Central memory CD4-positive, alpha-beta T cell (primary cell): ENCODE measurements at places on chromosomes 4 and X.

- DNase-seq: no peak
Observed at GRCh38 chr4:8422327-8422726, 18.2 kb downstream of the ACOX3 start.

DNA sequence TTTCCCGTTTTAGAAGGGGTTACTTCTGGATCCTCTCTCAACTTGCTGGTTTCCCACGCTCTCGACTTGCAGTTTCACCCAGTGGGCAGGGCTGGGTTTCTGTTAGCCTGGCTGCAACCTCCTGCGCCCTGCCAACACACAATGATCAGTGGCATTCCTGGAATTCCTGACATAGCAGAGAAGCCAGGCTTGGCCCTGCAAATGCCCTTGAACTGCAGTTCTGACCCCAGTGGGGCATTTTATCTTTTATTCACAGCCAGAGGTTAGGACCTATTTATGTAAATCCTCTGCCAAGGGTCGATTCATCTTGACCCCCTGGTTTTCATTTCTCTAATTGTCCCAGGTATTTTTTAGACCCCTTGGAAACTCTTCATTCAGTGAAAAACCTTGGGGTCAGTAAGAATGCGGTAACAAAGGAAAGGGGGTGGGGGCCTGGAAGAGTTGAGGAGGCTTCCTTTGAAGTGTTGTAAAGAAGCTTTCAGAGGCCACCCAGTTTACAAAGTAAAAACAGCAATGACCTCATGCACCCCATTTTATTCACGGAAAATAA, 217.6 kb downstream of the ZNF674 start:
- no peak for DNase-seq

GRCh38 chr4:82216219-82216618, 157.6 kb downstream of the HNRNPD start:
- no peak for DNase-seq

DNA sequence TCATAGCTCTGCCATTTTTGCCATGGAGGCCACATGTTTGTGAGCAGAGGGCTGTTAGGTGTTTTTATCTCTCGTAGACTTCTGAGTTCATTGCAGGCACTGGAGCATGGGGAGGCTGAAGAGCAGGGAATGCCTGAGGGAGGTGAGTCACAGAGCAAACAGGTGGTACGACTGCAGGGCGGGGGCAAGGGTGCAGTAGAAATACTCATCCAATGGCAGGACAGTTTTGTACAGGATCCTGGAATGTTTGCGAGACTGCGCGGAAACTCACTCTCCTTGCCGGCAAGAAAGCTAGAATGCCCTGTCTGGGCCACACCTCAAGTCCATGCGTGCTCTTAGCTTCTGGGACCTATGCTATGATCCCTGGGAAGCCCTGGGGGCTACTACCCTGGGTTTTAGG, 20.0 kb upstream of the VCX2 start:
- no peak for DNase-seq

GRCh38 chrX:136322064-136322463, 21.3 kb downstream of the ADGRG4 start:
- DNase-seq: no peak

DNA sequence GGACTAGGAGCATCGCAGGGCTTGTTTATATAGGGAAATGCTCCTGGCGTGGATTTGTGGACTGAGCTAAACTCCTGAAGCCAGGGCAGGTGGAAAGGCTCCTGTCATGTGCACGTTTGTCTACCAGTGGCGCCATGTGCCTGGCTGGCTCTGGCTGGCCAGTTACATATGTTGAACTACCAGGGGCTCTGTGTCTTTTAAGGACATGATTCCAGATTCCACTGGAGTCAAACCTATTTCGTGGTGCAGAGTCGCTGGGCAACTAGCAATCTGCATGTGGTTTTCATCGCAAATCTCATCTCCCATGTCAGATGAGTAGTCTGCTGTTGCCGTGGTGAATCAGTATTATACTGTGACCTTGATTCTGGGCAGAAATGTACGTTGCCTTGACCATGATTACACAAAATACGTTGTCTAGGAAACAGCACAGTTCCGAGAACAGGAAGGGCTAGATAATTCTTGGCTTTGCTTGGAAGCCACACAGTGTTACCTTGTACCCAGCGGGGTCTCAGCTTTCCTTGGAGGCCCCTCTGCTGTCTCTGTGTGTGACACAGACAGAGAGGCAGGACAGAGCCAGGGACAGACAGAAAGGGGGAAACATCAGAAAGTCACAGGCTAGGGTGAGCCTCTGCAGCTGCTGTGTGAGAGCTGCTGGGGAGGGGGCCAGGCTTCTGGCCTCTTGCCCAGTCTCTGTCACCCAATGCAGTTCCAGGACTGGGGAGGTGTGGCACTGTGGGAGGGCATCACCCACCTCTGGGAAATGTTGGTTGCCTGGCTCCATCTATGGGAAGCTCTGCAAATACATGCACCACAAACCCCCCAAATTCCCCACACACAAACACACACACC, 19.2 kb downstream of the PNMA6E start:
- DNase-seq: no peak

GRCh38 chrX:48491809-48492208, 15.8 kb downstream of the FTSJ1 start:
- no peak for DNase-seq

- DNase-seq: no peak
Observed at GRCh38 chr4:41505161-41505661, 32.7 kb upstream of the LIMCH1 start.

DNA sequence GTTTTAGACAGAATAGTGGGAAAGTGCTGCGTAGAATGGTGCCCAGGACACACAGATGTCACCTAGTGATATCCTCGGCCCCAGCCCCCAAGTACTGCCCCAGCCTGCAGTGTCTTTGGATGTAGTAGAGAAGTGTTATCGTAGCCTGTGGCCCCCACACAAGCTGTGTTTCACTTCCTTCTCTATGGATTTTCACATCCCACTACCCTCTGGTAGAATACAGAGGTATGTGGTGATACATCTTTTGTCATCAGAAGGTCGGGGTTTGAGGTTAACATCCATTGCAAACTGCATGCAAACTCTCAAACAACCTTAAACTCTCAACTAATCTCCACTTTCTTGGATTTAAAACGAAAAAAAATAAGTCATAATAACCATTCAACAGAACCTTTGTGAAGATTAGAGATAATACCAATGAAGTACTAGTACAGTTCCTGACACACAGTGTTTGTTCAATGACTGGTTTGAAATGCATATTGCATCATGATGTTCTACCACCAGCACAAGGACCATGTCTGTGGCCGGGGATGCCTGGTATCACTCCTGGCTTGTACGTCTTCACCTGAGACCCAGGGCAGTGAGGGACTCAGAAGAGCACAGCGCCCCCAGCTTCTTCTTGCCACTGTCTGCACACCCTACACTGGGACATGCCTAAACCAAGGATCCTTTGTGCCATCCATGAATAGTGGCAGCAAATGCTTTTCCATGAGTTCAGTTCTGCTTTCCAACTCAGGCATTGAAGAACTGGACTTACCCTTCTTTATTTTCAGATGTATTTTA, 267.3 kb downstream of the DCTD start:
- DNase-seq: no peak

DNA sequence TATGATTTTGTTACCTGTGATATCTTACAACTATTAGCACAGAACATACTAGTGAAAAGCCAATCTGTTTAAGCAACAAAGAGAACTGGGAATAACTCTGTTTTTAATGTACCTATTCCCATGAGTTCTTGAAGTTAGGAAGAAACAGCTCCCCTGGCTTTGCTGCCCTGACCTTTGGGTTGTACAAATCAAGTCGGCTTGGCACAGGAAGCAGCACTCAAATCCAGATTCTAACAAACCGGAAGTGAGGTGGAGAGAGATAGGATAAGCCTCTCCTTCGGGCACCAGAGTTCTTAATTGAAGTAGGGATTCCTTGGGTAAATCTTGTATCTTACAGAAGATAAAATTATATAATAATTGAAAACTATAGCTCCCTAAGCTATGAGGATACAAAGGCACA, 144.8 kb upstream of the CPEB2 start:
- DNase-seq: no peak

GRCh38 chr4:186717556-186717955, 6.1 kb downstream of the FAT1 start:
- DNase-seq: no peak

DNA sequence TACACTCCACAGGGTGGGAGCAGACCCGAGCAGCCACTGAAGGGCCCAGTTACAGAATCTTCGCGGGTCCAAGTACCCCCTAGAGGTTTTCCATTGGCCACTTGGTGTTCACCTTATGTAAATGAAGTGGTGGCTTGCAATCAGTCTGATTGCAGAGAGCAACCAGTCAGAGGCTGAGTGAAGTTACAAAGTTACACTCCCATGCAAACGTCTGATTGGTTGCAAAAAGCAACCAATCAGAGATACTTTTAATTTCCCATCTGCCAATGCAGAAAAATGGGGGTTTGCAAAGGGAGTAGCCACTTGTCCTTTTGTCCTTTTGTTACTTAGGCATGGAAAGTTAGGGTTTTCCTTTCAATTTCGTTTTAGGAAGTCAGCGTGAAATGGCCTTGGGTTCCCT, 27.0 kb upstream of the NKAP start:
- DNase-seq: no peak

DNA sequence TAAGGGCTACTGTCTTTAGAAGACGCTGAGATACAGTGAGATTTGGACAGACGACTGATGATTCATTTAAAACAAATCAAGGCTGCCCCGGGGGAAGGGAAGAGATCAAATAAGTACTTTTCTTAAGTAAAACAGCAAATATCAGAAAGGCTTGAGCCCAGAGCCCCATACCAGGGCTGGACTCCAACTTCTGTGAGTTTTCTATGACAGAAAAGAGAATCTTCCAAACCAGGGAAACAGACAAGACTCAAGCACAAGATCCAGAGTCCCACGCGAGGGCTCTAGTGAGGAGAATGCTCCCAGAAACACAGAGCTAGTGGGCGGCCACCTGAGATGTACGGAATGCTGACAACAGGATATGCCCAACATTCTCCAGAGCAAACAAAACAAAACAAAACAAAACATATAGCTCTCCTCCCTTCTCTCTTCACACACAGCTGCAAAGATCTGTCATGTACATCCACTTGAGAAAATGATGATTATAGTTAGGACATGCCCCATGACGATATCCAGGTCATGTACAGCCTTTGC, 13.1 kb downstream of the ACSL1 start:
- DNase-seq: no peak

- peak; percentile 29 for DNase-seq
Observed at GRCh38 chrX:106898462-106898861, 4.7 kb downstream of the RIPPLY1 start.

DNA sequence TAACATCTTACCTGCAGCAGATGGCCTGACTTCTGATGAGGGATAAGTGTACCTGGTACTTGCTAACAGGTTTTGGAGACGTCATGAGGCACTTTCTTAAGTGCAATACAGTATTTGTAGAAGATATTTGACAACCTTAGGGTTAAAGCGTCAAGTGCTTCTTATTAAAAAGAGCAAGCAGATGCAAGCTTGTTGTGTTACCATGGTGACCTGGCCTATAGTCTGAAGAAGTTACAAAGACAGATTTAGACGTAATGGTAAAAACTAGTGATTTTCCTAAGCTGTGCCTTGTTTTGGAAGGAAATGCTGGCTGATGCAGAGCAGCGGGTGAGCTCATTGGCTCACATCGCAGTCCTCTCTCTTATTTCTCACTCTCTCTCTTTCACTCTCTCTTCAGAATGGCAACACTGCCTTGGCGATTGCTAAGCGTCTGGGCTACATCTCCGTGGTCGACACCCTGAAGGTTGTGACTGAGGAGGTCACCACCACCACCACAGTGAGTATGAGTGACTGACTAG, 243.6 kb downstream of the ANK2 start:
- DNase-seq: no peak

DNA sequence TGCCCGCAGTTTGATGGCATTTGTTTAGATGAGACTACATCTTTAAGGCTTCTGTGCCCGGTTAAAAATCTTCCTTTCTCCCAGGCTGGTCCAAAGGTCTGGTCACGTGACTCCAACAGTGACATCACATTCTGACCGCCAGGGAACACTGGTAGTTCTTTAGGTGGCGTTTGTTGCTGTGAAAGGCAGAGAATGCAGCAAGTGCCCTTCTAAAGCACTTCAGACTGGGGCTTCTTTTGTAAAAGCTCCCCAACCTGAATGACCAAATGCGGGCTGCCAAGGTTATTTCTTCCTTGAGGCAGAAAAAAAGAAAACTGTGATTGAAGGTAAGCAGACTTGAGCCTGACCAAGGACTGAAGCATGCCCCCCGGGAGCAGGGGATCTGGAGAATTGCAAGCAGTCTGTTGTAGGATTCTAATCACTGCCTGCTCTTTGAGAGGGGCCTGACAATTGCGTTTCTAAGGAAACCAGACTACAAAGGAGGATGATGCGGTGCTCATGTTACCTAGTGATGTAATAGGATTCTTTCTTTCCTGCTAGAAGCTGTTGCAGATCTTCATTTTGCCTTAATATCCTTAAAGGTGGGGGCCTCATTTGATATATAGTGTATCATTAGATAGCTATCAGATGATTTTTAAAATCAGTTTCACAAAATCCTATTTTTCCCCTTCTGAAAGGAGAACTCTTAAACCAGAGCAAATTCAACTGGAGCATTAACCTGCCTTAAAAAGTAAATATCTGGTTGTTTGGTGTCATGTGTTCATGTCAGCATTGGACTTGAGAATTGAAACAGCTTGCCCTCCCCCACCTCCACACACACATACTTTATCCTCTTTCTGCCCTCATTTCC, 133.1 kb downstream of the AKAP4 start:
- no peak for DNase-seq

DNA sequence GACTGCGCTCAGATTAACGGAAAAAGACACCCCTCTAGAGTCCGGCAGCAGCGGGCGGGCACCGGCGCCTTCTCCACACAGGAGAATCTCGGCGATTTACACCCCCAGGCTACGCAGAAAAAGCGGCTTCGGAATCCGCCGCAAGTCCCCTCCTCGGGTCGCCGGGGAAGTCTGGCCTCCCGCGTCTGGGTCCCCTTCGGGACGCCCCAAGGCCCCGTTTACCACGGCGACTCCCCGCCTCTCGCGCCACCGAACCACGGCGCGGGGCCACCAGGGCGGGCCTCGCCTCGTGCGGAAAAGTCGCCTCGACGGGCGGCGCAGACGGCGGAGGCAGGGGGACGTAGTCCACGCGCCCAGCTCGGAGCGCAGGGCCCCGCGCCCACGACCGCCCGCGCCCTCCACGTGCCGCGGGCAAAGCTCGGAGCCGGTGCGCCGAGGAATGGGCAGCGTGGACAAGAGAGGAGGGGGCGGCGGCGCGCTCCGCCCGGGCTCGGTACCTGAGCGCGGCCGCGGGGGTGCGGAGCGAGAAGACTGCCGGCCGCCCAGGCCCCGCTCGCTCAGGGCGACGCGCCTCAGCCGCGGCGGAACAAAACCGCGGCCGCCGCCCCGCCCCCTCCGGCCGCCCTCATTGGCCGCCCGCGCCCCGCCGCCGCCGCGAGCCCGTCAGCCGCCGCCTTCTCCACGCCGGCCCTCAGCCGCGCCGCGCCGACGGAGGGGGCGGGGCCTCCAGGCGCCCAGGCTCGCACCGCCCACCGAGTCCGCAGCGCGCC, at the start of gene FAM53A:
FAM53A (minus strand) TSS at position 578 of the 770 bp plus-strand sequence. CDS start 15,572 bp downstream, outside the sequence.
- peak; percentile 90 for DNase-seq

DNA sequence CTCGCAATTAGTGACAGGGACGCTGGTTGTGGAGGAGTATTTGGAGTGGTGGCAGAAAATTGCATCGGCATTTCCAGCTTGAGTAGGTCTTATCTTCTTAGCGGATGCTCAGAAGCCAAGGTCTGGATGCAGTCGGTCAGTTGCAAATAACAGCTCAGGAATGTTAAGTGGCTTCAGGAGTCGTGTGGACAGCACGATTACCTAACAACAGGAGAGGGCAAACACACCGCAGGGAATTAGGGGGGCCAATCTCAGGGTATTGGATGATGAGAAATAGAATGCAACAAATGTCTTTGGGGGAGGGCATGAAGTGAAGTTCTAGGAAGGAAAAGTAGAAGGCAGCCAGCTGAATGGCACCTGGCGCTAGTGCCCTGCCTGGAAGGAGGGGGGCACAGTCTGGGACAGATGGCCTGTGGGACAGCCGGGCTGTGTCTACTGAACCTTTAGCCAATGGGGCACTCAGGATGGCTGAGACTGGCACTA, 11.8 kb downstream of the RASL11B start:
- no peak for DNase-seq
